ENCODE measurements at places on chromosomes 13 and 19. TPM values are rescaled to one million over a fixed set of nuclear protein-coding genes. Genes with fewer than 3 reads are reported as not detected.

Gene ZNF132
- 4.6 TPM for total RNA-seq

DNA sequence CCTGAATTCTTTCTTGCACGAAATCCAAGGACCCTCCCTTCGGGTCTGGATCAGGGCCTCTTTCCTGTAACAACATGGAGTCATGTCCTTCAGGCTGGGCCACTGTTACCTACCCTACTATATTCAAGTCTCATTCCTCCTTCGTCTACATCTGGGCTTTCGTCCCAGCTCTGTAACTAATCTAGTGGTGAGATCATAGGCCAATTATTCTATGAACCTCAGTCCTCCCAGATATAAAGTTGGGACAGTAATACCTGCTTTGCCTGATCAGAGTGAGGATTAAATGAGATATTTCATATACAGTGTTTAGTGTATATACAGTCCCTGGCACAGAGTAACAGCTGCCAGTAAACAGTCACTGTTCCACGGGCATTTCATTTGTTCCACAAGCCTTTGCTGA lies 48.3 kb upstream of the ATP12A start:
- DNase-seq = no peak

Gene SLC25A23
- 87.0 TPM for total RNA-seq

- DNase-seq = no peak
Measured at GRCh38 chr13:64925727-64926126, 2304.4 kb downstream of the PCDH9 start.

DNA sequence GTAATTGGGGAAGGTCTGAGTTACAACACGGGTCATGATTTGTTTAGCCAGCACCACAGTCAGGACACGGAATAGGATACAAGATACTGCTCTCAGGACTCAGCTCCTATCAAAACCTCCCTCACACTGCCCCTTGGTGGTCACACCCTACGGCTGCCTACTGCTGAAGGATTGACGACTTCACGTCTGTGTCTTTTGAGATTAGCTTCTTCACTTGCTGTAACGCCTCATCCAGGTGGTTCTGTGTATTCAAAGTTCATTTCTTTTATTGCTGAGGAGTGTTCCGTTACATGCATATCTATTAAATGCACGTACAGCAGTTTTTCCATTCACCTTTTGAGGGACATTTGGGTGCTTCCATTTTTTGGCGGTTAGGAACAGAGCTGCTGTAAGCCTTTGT lies 46.3 kb downstream of the URI1 start:
- no peak for DNase-seq

GRCh38 chr19:35216016-35216832 lies 12.3 kb downstream of the FAM187B start:
- DNase-seq = no peak

All from Right ventricle myocardium superior (tissue), 1 donor.